CD4-positive, alpha-beta T cell treated with Interleukin-21 for 1 hour (primary cell): ENCODE measurements at places on chromosomes 7 and 10.

GRCh38 chr7:50727072-50727471, 55.6 kb downstream of the GRB10 start:
- DNase-seq = no peak

DNA sequence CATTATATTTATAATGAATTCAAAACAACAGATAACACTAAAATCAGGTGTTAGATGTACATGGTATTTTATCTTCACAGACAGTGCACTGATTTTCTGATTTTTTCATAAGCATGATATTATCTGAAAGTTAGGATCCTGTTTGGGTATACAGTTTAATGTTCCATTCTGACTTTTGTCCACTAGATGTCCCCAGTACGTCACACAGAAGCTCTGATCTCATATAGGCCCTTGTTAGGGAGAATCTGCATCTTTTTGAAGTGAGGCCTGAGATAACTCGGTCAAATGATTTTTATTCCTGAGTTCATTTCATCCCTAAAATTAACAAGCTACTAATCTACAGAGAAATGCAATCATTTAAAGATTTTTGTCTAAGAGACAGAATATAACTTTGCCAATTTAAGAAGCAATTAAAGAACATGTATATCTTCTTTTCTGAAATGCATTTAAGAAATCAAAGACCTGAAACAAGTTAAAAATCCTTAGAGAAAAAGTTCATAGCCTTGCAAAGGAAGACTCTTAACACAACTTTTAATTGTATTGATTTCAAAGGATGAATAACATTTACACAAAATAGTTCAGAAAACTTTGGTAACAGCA, 72.0 kb upstream of the TES start:
- peak; percentile 55 for DNase-seq

GRCh38 chr7:366161-366803, 76.3 kb downstream of the FOXL3 start:
- no peak for DNase-seq

- DNase-seq = peak; percentile 14
Measured at GRCh38 chr7:151754142-151754590, 122.7 kb downstream of the PRKAG2 start.

GRCh38 chr7:100163006-100163531, 4.5 kb upstream of the TRAPPC14 start:
- DNase-seq = peak; percentile 21

- no peak for DNase-seq
Measured at GRCh38 chr7:5646846-5647245, 134.6 kb downstream of the RNF216 start.

GRCh38 chr10:75651417-75651816, 220.0 kb downstream of the LRMDA start:
- no peak for DNase-seq
